Mesendoderm (in vitro differentiated cells): ENCODE measurements at places on chromosomes 3 and 15.

DNA sequence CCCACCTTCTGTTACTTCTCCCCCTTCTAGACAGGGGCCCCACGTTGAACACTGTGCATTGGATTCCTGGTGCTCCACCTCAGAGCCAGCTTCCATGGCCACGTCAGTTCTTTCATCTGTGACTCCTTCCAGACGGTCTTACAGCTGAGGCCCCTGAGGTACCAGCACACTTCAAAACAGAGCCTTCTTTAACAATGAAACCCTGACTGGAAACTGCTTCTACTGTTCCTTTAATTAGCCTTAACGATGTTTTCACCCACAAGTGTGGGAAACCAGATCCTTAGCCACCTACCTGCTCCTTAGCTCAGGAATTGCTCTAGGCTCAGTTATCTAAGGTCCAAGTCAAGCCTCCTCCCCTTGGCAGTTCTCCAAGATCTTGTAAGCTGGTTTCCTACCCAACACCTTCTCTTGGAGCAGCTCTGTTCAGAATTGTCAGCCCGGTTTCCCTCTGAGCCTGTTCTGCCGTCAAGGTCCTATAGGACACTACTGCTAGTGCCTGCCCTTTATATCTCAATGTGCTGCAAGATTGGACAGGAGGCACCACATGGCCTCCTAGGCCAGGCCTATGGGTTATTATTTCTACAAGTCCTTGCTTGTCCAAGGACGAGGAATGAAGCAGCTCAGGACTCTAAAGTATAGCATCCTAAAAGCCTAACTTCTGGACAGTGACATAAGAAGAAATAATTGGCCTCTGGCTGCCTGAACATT lies 80.7 kb downstream of the FMN1 start:
- no peak for DNase-seq

GRCh38 chr3:136728918-136729317 lies 23.3 kb downstream of the STAG1 start:
- peak; percentile 66 for DNase-seq

DNA sequence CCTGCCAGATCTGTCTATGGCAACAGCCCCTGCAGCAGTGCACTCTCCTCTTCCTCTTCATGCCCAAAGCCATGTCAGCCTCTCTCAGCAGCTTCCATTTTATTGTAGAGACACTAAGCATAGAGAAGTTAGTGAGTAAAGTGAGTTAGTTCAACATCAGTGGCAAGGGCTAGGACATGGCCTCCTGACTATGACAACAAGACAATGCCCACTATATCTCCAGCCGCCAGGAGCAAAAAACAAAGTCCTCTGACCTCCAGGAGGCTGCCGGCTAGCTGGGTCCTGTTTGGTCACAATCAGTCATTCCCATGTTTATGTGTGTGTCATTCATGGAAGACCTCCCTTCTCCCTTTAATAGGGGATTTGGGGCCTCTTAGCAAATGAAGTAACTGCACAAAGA lies 14.9 kb downstream of the NR1I2 start:
- no peak for DNase-seq

- DNase-seq: no peak
Measured at GRCh38 chr15:31461375-31461774, 134.7 kb downstream of the KLF13 start.

DNA sequence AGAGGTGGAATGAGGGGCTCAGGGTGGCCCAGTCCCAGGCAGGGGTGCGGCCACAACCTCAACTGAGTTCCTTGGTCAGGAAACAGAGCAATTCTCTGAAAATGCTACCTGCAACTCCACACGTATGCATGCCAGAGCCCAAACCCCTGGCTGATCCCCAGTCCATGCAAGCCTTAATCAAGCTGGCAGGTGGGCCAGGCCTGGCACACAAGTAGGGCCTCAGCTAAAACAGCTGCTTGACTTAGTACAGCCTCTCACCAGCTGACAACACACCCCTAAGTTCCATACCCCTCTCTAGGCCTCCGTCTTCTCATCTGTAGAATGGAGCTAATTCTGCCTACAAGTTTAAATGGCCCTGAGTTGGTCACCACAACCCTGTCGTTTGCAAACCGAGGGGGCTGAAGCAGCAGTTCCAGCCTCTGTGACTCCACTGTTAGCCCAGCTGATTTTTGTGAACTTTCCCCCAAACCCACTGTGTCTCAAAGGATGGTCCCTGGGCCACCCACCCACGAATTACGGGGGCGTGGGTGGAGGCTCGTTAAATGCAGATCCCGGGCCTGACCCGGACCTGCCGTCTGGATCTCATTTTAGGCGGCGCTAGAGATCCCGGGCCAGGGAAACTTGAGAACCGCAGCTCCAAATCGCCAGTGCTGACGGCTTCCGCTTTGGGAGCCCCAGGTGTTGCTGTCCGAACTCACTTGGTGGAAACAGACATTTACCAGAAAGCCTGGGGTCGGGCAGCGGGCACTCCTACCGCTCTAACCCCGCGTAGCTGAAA lies 927 bp downstream of the CHDH start:
- peak; percentile 94 for DNase-seq

- no peak for DNase-seq
Measured at GRCh38 chr15:85097725-85098124, 116.1 kb downstream of the PDE8A start.

DNA sequence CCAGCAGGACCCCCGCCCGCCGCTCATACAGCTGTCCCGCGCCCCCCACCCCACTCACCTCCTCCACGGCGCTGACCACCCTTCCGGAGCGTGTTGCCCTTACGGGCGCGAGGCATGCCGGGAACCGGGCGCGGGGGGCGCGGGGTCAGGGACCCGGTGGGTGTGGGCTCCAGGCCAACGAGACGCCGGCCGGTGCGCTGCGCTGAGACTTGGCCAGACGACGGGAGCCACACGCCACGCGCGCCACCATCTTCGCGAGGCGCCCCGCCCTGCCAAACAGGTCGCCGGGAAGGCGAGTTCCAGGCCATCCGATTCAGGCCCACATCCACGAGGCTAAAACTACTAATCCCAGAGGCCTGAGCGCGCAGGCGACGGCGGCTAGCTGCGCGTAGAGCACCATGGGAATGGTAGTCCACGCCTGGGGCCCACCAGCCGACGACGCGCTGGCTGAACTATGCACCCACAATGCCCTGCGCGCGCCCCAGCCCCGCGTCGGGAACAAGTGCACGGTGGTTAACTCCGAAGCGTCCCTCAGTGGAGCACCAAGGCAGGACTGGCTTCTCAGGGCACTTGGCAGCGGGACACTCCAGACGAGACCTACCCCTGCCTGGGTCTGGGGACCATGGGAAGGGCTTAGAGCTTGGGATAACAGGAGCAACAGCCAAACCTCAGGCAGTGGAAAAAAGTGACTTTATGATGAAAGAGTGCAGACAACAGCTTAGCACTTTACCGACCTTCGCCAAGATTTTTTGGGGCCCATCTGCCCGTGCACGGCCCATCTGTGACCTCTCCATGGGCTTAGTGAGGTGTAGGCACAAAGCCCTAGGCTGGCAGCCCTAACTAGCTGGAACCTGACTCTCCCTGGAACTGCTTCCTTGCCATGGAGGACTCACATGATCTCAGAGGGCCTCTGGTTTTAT lies at the start of gene IFRD2:
IFRD2 (minus strand) TSS at position 271 of the 920 bp plus-strand sequence; CDS start at position 116, 155 bp downstream.
- peak; percentile 99 for DNase-seq

- DNase-seq: no peak
Measured at GRCh38 chr3:62723914-62724217, 151.3 kb downstream of the CADPS start.

DNA sequence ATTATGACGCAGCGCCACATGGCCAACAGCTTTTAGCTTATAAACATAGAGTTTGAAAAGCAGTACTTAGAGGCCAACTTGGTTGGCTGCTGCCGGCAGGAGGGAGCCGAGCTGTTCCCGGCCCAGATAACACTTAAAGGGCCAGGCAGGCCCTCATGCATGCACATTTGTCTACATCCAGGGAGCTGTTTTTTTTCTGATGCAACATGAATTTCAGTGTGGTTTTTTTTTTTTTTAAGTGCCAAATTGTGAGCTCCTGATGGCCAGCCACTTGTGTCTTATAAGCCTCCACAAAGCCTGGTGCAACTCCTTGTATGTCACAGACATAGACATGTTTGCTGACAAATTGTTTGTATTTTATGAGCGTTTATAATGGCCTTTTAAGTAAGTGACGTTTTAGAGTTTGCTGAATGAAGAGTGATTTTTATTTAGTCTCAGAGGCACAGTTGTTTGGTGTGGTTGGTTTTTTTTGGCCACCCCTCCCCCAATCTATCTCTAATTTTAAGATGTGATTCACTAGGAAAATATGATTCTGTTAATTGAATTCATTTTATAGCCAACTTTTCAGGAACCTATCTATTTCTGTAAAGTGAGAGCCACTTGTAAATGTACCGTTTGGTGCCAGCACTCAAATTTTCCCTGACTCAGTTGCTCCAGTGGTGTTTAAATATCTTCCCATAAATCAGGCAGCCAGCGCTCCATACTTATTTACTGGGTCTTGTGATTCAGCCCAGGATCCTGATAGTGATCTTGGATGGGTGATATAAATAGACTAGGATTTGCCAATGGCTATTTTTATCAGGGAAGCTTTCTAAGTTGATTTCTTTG lies 134.3 kb downstream of the VGLL4 start:
- DNase-seq: peak; percentile 74

DNA sequence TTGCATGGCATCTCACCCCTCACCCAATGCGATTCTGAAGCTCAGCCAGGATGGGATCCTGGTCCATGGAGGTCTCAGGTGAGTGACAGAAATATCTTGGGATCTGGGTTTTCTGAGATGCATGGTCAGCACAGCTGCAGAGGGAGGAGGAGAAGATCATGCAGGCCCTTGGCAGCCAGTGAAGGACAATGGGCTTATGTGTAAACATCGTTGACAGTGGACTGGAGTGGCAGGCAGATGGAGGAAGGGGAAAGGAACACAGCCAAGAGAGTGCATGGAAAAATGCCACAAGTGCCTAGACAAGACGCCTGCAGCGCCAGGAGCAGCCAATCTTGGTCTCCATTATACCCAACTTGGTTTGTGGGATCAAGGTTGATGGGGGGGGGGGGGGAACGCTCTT lies 347.9 kb downstream of the MCTP2 start:
- DNase-seq: no peak

- DNase-seq: no peak
Measured at GRCh38 chr3:182692021-182692420, 101.3 kb upstream of the ATP11B start.

DNA sequence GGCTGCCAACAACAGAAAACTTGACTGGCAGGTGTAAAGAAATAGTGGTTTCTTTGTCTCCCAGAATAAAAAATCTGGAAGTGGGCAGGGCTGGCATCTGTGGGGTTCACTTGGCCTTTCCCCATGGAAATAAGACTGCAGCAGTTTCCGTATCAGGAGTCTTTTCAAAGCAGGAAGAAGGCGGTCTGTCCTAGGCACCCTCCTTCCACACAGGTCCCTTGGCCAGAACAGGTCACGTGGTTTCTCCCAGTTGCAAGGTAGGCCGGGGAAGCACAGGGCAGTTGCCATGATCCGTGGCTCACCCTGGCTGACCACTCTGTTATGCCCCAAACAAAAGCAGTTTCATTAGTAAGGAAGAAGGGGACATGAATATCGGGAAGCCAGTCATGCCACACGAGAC lies 45.4 kb downstream of the ZDHHC19 start:
- DNase-seq: no peak

DNA sequence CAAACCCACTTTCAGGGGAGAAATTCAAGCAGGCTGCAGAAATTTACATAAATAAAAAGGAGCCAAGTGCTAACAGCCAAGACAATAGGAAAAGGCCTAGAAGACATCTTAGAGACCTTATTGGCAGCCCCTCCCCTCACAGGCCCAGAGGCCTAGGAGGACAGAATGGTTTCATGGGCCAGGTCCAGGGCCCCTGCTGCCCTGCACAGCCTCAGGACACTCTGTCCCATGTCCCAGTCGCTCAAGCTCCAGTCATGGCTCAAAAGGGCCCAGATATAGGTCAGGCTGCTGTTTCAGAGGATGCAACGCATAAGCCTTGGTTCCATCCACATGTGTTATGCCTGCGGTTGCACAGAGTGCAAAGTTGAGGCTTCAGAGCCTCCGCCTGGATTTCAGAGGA lies 55.8 kb downstream of the SLC41A3 start:
- no peak for DNase-seq

DNA sequence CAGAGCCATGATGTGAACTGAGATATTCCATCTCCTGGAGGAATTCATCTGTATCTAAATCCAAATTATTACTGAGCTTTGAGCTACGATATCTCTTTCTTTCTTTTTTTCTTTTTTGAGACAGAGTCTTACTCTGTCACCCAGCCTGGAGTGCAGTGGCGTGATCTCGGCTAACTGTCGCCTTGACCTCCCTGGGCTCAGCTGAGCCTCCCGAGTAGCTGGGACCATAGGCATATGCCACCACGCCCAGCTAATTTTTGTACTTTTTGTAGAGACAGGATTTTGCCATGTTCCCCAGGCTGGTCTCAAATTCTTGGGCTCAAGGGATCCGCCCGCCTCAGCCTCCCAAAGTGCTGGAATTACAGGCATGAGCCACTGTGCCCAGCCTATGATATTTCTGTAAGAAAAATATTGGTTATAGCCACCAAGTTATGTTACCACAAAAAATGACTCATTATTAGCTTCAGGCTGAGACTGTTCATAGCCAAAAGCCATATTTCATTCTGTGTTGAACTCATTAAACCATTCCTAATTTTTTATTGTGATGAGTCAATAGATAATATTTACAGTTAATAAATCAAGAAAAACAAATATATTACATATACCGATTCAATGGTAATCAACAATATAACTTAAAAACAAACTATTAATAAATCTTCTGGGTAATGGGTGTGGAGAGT lies 27.1 kb upstream of the SLC30A4 start:
- no peak for DNase-seq

- DNase-seq: no peak
Measured at GRCh38 chr3:12856626-12857025, 15.3 kb upstream of the RPL32 start.

GRCh38 chr15:37574985-37575384 lies 359.5 kb upstream of the TMCO5A start:
- peak; percentile 5 for DNase-seq

DNA sequence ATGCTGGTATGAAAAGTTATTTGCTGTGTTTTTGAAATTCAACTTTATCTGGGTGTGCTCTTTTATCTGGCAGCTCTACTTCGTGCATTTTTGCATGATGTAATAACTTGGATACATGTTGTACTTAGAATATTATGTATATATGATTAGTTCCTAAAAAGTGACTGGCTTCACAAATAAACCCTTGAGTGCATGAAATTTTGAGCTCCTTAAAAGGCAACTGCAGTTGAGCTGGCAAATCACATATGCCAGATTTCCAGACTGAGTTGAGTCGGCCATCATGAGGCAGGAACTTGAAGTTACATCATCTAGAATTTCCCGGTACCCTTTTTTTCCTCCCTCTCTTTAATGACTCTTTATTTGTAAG lies 162.5 kb downstream of the FNDC3B start:
- DNase-seq: peak; percentile 50

- DNase-seq: no peak
Measured at GRCh38 chr3:51385621-51386091, 565 bp downstream of the MANF start.

DNA sequence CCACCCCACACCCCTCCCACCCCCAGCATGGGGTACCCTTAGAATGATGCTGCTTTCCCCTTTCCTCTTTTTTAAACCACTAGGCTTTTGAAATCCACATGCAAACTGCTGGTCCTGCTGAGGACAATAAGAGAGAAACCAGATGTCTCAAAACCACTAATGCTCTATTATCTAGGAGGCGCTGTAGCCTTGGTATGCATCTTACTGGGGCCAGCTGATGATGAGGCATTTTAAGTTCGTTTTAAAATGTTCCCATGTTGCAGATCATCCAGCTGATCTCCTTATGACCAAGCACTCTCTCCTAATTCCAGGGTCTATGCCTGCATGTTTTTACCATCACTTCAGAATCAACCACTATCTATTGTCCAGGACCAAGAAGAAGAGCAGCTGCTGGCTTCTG lies 1.3 kb downstream of the NME9 start:
- DNase-seq: peak; percentile 58
